Stimulated activated CD4-positive, alpha-beta T cell treated with anti-CD3 and anti-CD28 coated beads, Interleukin-1b, Interleukin-23, amount 100 ng/mL, for 1 hour (primary cell): ENCODE measurements at places on chromosomes 1 and 21.

DNA sequence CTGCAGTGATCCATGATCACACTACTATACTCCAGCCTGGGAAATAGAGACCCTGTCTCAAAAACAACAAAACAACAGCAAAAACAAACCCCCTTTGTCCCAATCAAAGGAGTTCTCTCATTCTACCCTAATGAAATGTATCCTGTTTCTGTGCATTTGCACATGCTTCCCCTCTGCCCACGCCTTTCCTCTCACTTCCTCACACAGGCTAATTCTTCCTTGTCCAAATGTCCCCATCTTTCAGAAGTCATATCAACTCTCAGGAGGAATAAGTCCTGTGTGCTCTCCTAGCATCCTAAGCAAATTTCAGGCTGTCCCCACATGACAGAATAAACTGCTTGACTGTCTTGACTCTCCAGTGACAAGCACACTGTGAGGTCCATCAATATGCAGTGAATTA, 8.1 kb upstream of the ATP1B1 start:
- no peak for DNase-seq

- DNase-seq = no peak
These were observed 42.9 kb upstream of the ZNF326 start for GRCh38 chr1:89951766-89952604.

- DNase-seq = no peak
These were observed 37.3 kb upstream of the EDN2 start for GRCh38 chr1:41521766-41522165.

- no peak for DNase-seq
These were observed 32.9 kb upstream of the IL12RB2 start for GRCh38 chr1:67274623-67275325.

GRCh38 chr1:186605762-186606350, 74.4 kb downstream of the PTGS2 start:
- DNase-seq = no peak

DNA sequence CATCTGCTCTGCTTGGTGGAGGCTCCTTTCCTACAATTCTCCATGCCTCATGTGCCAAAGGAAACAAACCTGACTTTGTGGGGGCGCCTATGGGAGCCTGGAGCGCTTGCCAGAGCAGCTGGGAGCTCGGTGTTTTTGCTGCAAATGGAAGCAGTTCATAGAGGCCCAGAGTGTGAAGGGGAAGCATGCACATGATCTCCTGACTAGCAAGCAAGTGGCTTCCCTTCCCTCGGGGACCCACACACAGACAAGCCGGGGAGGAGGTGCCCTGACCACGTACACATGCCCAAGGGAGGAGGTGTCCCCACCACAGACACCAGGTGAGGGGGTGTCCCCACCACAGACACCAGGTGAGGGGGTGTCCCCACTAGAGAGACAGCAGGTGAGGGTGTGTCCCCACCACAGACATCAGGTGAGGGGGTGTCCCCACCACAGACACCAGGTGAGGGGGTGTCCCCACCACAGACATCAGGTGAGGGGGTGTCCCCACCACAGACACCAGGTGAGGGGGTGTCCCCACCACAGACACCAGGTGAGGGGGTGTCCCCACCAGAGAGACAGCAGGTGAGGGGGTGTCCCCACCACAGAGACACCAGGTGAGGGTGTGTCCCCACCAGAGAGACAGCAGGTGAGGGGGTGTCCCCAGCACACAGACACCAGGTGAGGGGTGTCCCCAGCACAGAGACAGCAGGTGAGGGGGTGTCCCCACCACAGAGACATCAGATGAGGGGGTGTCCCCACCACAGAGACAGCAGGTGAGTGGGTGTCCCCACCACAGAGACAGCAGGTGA, 106.8 kb downstream of the CRYAA start:
- DNase-seq = no peak

GRCh38 chr21:31501926-31502325, 157.6 kb upstream of the SOD1 start:
- DNase-seq = no peak

DNA sequence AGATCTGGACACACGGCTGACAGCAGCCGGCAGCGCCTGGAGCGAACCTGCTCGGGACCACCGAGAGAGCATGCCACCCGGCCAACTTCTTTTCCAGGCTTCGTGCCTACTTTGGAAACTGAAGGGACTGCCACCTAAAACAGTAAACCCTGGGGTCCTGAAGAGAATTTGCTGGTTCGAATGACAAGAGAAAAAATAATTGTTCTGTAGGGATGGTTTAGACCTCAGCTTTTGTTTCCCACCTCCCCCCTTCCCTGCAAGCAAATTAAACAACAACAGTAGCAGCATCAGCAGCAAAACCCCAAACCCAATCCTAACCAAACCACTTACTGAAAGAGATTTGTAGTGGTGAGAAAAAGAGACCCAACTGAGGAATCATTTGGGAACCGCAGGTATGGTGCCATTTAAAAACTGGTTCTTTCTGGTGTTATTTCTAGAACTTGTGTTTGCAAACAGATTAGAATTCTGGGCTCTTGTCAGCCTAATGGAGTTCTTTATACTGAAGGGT, 105.6 kb downstream of the LEPR start:
- no peak for DNase-seq

DNA sequence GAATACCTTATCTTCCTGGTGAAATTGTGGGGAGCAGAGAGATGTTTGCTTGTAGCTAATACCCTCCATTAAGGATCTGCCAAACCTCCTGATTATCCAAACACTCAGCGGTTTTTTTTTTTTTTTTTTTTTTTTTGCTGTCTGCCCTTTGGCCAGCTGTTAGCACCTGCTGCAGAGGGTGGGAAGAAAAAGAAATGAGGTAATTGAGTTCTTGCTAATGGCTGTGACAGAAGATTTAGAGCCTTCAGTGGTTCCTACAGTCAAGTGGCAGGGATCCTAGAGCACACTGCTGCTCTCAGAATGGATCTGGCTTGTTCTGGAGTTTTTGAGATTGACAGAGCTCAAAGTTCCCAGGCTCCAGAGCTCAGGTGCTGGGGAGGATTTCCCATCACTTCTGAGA, 342.5 kb downstream of the DISC1 start:
- no peak for DNase-seq

DNA sequence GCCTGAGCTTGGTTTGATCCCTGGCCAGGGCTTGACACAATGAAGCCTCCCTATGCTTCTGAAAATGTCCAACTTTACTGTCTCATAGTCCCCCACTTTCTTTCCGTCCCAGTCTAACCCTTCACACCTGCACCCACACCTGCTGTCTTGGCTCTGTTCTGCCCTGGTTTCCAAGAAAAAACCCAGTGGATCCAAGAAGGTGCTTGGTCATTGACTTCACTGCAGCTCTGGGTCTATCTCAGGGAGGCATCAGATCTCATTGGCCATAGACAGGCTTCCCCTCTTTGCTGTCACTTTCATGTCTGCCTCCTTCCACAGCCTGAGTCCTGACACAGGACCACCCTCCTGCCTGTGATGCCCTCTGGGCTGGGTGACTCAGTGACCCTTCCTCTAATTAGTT, 37.8 kb upstream of the ETV3 start:
- DNase-seq = no peak

- no peak for DNase-seq
These were observed 21.3 kb downstream of the A3GALT2 start for GRCh38 chr1:33299461-33300155.

DNA sequence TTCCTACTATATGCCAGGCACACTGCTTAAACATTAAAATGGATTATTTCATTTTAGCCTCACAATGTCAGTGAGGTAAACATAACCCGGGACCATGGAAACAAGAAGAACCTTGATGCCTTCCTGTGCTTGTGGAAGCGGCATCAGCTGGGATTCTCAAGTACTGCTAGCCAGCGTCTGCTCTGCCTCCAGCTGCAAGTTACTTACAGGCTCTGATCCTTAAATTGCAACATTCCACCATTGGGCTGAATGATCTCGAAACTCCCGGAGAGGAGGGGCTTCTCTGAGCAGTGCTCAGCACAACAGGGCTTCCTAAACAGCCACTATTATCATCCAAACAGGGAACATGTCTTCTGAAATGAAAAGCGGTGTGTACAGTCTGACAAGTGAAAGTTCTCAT, 6.7 kb upstream of the MAN1C1 start:
- DNase-seq = no peak

DNA sequence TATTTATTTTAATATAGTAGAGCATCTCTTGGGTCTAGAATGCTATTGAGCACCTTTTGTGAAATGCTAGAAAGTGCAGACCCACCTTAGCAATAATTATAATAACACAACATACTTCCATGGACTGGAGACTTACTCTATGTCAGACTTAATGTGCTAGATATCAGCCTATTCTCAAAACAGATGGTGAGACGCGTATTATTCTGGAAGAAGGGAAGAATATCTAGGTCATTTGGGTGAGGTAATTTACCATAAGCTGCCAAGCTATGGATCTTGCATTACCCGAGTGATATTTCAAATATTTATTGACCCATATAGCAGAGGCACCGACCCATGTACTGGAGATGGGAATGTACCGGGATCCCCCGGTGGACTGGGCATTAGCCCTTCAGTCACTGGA, 20.6 kb upstream of the IFNLR1 start:
- DNase-seq = no peak

DNA sequence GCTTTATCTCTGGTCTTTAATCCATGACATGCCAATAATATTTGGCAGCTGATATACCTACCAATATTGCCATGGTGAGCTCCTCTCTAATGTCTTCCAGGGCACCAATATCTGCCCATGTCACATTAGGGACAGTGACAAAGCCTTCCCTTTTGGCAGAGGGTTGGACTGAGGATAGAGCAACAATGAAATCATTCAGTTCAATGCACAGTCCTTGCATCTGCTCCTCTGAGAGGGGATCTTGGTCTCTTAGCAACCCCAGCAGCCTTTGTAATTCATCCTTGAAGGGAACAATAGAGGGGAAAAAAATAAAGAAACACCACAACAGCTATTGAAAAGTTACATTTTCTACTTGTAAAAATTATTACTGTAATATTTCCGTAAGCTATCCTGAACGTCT, 42.3 kb downstream of the NVL start:
- DNase-seq = no peak

DNA sequence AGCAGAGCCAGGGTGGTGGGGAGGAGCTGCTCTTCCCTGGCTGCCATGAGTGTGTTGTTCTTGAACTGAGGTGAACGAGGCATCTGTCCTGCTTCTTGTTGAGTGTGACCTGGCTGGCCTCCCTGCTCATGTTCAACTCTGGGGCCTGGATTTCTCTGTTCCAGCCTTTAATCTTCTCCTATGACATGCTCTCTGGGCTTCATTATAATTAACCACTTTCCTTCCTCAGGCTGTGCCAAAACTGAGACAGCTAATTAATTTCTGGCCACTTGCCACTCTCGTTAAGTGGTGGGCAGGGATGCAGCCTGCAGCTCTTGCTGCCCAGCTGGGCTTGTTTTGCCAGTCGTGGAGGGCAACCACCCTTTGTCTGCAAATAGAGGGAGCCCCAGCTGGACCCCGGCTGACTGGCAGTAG, 23.3 kb downstream of the OPRD1 start:
- no peak for DNase-seq

- no peak for DNase-seq
These were observed 135.5 kb downstream of the TNFSF18 start for GRCh38 chr1:172915271-172915670.

GRCh38 chr1:150981805-150982712, at the start of gene ANXA9:
TSS of gene ANXA9 (plus strand) at chr1:150982292. CDS start at chr1:150983106, 814 bp downstream.
- no peak for DNase-seq

DNA sequence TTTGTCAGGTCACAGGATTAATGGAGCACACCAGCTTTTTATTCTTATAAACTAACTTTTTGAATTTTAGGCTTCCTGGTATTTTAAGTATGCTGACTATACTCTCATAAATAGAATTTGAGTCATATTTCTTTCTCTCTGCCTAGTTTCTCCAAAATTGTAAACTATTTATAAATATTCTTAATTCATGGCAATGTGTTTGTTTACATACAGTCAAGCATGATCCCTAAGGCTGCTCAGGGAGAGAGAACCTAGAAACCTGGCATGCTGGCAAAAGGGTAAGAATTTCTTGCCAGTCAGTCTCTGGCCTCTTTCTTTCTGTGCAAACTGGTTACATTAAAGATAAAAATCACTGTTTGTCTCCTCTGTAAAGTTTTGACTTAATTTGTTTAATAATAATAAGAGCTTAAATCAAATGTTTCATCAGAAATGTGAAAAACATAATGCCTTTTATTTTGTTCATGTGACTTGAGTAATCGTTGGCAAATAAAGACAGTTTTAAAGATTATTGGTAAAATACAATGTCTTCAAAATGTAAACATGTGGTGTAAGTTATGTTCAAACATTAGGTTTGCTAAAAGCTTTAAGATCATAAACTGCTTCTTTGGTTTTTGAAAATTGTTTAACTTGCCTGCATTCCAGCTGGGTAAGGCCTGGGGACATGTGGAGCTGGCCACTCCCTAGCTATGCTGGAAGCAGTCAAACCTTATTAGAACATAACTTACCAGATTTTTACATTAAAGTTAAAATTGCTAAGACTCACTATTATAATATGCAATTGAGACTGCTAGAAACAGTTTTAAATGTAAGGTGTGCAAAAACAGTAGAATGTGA, 1401.7 kb downstream of the NCAM2 start:
- DNase-seq = no peak

DNA sequence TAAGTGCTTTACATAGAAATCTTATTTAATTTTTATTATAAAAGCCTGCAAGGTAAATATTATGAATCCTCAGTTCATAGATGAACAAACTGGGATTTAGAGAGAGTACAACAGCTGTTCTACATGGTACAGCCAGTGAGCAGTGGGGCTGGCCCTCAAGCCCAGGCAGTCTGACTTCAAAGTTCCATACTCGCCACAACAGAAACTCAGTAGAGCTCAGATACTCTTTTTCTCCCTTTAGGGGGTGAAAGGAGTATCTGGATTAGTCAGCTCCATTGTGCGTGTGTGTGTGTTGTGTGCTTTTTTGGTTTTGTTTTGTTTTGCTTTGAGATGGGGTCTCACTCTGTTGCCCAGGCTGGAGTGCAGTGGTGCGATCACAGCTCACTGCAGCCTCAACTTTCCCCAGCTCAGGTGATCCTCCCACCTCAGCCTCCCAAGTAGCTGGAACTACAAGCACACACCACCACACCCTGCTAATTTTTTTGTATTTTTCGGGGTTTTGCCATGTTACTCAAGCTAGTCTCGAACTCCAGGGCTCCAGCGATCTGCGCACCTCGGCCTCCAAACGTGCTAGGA, 378.5 kb downstream of the SMYD3 start:
- DNase-seq = no peak

DNA sequence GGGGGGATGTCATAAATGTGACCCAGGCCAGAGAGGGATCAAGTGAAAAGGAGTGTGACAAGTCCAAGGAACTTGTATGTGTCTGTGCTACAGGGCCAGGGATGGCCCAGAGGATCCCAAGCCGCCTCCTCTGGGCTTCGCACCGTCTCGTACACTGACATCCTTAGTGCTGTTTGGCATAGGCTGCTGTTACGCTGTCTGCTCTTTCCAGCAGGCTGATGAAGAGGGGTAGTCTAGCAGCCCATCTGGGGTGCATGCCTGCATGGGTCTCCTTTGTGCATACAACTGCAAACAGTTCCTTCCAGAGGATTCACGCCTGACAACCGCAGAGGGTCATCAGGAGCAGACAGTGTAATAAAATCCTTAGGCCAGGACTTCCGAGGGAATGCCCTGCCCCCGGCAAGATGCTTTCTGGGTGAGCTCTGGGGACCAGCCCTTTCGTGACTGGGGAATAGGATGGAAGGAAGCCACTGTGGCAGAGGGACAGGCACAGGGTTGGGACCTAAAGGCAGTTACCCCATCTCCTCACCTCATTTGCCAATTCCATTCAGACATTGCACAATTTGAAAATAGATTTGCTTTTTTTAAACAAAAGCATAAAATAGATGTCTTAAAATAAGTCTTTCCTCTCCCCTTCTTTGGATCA, 6.3 kb upstream of the GOLT1A start:
- DNase-seq = no peak
